ENCODE measurements at places on chromosomes 7 and 10. TPM values are rescaled to one million over a fixed set of nuclear protein-coding genes. Genes with fewer than 3 reads are reported as not detected.

Gene PIP4K2A
- total RNA-seq: 105 TPM

Gene AKR1B15
- total RNA-seq: not detected

Gene GIMAP7
- 24.1 TPM for total RNA-seq

Gene SUN1
- total RNA-seq: 87.7 TPM

Gene ELN
- total RNA-seq: not detected

Gene LRRC4
- total RNA-seq: 0.16 TPM

Gene LRGUK
- 0.11 TPM for total RNA-seq

Gene CAMK2B
- total RNA-seq: 1.9 TPM

Gene CDC123
- 156 TPM for total RNA-seq

Gene TAC1
- total RNA-seq: 2.0 TPM

Gene AKR1C8
- not detected for total RNA-seq

Gene AKR1C3
- 0.34 TPM for total RNA-seq

Gene CDC14C
- not detected for total RNA-seq

Gene PROSER2
- 0.37 TPM for total RNA-seq

Gene TRIM24
- total RNA-seq: 16.7 TPM

Gene CALHM1
- not detected for total RNA-seq

Gene SEMA4G
- 1.6 TPM for total RNA-seq

Gene CPA2
- total RNA-seq: 0.14 TPM

All from activated T-helper 2 cell treated with anti-CD3 and anti-CD28 coated beads, Interferon-gamma antibody, Interleukin-2, Interleukin-4, amounts not matched to agents 10 μg/mL and 5 μg/mL and 100 μg/mL, durations not matched to agents 14 hours and 24 hours and 36 hours (primary cell).